ENCODE measurements at places on chromosomes 1 and 21. TPM values are rescaled to one million over a fixed set of nuclear protein-coding genes. Genes with fewer than 3 reads are reported as not detected.

DNA sequence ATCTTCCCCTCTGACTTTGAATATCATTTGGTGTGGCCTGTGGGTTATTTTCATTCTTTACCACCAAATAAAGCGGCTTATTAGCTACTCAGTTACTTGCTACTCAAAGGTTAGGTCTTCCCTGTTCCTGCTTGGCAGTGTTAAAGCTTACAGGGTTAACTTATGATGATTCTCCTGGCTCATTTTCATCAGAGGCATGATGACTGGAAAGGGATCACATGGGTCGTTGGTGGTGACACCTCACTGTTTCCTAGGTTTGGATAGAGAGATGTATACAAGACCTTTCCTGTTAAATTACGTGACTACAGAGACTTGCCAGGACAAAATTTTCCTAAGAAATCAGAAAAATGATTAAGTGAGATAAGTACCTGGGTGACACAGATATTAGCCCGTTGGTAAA, 27.4 kb downstream of the MRPS6 start:
- no peak for DNase-seq

Gene OR2L13
- not detected for total RNA-seq

Gene MLLT11
- total RNA-seq, result 0.86 TPM

DNA sequence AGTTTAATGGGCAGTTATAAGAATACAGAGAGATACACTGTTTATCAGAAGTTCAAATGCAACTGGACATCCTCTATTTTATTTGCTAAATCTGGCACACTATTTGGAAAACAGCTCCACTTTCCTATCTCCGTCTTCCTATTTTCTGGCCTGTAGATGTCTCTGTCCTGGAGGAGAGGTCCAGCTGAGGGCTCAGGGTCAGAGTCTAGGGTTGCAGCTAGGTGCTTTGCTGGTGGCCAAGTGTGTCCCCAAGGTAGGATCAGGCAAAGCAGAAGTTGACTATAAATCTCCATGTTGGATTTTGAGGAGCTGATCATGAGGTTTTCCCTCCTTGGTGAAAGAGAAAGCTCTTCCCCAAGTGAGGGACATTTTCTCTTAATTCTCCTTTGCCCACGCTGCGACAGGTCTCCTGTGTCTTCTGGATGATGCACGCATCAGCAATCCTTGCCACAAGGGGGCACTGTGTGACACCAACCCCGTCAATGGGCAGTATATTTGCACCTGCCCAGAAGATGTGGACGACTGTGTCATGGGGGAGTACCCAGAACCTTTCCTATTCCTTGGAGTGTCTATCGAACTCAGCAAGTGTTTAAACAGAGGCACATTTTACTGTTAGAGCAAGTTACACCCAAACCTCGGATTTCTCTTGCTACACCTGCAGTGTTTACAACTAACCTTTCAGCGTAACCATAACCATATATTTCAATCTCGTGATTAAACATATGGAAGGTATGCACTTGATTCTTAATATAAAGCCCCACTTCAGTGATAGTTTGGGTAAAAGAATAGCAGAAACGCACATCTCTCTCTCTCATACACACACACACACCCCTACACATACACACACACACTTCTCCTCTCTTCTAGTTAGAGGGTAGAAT, 10.2 kb downstream of the ADAM30 start:
- peak; percentile 77 for DNase-seq

Gene TNN
- total RNA-seq, result 0.08 TPM

DNA sequence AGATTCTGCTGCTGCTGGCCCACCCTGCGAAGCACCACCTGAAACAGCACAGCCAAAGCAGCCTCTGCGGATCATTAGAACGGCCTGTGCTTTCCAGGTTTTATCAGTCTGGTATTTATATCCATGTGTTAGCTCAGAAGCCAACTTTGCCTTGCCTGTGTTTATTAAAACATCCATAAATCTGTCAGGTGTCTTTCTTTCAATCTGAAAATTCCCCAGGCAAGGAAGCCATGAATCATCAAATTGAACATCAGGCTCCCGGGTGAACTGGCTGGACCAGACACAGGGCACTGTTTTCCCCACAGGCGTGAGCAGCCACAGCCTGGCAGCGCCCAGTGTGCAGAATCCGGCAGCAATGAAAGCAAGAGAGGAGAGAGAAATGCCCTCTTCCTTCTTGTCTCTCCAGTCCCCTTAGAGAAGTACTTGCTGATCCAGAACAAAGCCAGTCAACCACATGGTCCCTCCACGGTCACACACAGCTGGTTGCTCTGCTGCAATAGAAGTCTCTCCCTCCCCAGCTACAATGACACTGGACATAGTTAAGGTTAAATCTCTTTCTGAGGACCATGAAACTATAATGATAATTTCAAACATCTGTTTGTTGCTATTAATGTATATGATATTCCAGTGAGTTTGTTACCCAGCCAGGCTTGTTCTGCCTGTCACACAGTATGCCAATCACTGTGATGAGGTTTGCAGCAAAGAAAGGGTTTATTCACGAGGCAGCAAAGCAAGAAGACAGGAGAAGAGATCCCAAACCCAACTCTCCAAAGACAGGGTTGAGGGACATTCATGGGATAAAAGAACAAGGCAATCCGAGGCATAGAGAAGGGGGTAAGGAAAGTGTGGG, 212.1 kb upstream of the FMN2 start:
- DNase-seq, result no peak

- peak; percentile 85 for DNase-seq
These were observed 54.3 kb downstream of the ADARB1 start for GRCh38 chr21:45128613-45129188.

DNA sequence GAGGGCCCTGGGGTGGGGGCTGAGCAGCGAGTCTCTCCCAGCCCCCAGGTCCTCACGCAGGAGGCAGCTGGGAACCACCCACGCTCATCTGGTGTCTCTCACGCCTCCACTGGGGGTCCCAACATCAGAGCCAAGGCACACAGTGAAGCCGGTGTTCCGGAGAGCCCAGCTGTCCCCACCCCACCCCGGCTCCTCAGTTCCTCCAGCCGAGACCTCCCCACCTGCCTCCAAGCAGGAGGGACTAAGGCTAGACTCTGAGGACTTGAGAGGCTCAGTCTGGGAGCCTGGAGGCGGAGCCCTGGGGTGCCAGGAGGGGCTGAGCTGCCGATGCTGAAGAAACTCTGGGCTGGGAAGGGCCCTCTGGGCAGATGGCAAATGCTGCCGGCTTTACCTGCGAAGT, 1.6 kb upstream of the HPCA start:
- no peak for DNase-seq

DNA sequence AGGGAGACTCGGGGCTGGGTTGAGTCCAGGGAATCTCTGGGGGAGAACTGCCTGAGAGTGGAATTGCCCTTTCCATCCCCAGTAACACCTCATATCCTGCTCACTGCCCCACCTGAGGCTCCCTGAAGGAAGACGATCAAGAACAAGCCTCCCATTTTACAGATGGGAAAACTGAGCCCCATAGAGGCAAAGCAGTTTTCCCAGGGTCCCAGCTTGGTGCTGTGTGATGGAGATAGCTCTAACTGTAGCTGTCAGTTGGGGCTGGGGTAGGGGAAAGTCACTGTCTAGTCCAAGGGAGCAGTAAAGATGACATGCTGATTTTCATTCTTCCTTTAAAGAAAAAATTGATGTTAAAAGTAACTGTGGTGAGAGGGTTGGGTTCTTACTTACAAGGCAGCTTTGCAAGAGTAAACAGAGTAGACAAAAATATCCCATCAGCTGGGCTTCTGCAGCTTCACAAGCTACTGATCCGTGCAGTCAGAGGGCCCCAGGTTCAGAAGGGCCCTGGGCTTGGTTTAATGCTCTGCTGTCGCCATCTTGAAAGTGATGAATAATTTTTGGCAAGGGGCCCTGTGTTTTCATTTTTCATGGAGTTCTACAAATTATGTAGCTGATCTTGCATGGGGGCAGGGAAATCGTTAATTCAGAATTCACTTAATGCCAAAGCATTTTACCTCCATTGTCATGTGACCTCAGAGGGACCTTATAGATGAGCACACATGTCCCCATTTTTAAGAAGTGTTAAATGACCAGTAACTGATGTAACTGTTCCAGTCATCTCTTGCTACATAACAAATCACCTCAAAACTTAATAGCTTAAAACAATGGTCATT, 17.6 kb upstream of the TNFRSF1B start:
- DNase-seq, result no peak

Gene TSPEAR
- 0.31 TPM for total RNA-seq

DNA sequence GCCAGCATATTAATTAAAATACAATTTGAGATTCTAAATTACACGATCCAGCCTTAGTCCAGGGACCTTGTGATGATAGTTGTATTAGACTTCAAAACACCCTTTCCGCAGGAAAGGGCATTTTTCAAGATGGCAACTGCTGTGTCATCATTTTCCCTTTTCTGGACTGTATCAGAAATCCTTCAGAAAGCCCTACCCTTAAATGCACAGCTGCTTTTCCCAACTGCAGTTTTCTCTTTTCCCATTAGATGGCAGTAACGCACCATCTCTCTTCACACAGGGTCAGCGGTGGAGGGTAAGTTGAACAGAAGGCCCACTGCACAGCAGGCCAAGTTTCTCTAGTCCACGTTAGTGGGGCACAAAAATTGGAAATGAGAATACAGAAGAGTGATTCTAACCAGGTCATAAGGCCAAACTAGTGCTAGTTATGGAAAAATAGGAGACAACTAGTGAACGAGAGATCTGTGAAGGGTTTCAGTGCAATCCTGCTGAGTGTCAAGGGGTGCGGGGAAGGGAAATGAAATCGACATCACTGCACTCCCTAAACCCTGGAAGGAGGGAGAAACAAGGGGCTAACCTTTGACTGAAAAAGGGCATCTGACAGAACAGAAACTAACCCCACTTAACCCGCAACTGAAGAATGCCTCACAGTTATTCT, 22.1 kb upstream of the TDRD10 start:
- no peak for DNase-seq

Gene LZIC
- total RNA-seq, result 14.7 TPM

DNA sequence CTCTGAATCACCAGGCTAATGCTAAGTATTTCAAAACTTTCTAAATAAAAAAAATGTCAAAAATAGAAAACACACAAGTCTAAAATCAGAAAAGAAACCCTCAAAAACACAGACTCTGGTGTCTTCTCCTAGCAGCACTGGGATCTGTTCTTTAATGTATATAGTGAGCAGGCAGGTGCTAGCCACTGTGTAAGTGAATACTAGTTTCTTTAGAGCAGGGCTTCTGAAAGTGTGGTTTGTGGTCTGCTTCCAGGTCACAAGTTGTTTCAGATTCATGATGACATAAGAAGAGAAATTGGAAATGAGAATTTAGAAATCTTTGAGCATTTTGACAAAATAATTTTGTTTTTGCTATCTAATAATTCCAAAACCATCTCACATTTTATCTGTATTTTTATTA, 763.1 kb downstream of the USP25 start:
- no peak for DNase-seq

Gene PROX1
- 33.1 TPM for total RNA-seq
